Stimulated activated CD4-positive, alpha-beta T cell treated with anti-CD3 and anti-CD28 coated beads, Interleukin-2, amount 100 ng/mL, for 24 hours (primary cell): ENCODE measurements at places on chromosomes 1 and 21.

DNA sequence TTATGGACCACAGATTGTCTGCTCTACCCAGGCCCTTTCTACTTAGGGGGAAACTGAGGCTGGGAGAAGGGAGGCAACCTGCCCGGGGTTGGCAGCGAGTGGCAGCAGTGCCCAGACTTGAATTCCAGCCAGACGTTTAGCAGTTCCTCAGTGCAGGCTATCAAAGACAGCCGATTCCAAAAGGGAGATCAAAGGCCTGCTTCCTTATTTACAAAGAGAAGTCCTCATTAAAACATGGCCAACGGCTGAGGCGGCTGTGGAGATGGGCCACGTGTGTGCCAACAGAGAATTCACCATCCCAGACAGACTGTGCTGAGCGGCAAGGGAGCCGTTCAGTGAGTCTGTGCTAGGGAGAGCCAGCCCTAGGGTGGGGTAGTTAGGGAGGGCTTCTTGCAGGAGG, 27.7 kb downstream of the C1QB start:
- DNase-seq, result no peak

GRCh38 chr1:66381621-66382275, 152.2 kb upstream of the SGIP1 start:
- DNase-seq, result no peak

DNA sequence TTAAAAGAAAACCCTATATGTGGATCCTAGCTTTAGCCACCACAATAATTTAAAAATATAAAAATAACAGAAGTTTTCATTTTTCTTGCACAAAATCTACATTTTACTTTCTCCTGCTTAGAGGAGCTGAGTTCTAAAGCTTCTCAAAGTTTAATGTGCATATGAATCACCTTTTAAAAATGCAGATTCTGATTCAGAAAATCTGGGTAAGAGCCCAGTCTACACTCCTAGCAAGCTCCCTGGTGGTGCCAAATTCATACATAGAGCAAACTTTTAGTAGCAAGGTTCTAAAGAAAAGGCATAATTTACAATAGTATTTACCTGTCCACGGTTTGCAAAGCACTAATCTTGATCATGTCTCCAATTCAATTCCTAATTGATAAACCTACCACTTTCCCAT, 19.3 kb downstream of the RSBN1 start:
- no peak for DNase-seq

GRCh38 chr1:23202263-23202749, 15.0 kb downstream of the HTR1D start:
- no peak for DNase-seq

DNA sequence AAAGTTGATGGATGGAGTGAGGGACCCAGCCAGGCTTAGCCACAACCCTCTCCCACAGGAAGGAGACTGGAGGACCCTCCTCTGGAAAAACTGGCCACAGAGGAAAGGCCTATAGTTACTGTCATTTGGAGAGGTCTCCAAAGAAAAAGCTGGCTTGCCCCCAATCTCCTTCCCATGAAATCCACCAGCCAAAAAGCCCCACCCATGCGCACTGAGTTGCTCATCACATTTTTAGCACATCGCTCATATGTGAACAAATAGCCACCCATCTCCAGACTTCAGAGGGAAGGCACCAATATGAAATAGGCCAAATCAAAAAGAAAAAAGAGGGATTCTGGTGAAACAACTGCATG, 36.9 kb upstream of the QSOX1 start:
- no peak for DNase-seq

GRCh38 chr21:28953247-28953646, 39.4 kb downstream of the LTN1 start:
- no peak for DNase-seq

GRCh38 chr1:211469938-211470529, 21.9 kb downstream of the RD3 start:
- DNase-seq, result peak; percentile 65

DNA sequence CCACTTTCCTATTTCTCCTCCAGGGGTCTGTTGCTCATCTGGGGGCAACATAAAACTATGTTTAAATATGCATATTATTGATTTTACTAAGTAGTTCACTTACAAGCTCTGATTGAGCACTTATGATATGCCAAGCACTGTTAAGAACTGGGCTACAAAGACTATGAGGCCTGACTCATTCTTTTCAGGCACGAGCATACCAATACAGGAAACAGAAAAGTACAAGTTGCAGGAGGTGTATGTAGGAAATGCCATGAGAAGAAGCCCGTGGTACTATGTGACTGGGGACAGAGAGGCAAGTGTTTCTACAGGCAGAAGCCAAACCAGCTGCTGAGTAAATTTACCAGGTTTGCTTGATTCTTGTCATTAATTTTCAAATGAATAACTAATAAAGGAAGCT, 120.4 kb upstream of the PTGFR start:
- no peak for DNase-seq

GRCh38 chr1:115356356-115356755, 18.3 kb upstream of the NGF start:
- DNase-seq, result no peak

GRCh38 chr1:17439250-17440073, at the start of gene RCC2:
Gene RCC2, minus strand, starts transcription at chr1:17439677. Its CDS starts 1,163 bp downstream, at chr1:17438514.
- peak; percentile 75 for DNase-seq

DNA sequence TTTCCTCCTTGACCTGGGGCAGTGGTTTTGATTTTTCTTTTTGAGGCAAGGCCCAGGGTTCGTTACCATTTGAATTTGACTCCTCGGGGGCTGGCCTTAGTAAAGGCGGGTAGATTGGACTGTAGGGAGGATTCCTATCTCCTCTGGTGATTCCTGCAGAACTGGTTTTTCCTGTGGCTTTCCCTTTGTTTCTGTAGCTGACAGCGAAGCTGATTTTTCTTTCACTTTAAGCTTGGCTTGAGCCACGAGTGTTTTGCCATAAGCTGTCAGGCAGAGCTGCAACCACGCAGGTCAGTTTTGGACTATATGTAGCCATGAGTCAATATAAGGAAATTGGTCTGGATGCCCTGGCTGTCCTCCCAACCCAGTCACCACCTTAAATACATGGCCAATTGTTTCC, 28.7 kb upstream of the KCNJ15 start:
- DNase-seq, result no peak

DNA sequence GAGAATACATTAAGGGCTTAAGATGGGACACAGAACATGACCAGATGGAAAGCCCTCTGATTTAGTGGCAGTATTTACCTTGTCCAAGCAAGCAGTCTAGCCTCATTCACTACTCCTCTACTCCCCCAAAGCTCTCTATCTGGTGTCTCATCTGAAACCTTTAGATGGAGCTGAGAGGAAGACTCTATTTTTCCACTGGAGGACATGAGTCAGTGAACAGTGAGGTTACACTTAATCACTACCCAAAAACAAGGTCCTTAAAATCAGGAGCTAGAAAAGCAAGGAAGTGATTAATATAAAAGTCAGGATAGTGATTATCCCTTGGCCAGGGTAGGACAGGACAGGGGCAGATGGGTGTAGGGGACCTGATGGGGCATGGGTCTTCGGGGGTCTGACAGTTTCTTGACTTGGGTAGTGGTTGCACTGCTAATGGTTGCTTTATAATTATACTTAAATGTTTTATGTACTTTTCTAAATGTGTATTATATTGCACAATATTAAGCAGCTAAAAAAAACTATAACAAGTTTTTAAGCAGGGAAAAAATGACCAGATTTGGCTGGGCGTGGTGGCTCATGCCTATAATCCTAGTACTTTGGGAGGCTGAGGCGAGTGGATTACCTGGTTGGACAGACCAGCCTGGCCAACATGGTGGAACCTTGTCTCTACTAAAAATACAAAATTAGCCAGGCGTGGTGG, 3.0 kb downstream of the PTPN22 start:
- no peak for DNase-seq

DNA sequence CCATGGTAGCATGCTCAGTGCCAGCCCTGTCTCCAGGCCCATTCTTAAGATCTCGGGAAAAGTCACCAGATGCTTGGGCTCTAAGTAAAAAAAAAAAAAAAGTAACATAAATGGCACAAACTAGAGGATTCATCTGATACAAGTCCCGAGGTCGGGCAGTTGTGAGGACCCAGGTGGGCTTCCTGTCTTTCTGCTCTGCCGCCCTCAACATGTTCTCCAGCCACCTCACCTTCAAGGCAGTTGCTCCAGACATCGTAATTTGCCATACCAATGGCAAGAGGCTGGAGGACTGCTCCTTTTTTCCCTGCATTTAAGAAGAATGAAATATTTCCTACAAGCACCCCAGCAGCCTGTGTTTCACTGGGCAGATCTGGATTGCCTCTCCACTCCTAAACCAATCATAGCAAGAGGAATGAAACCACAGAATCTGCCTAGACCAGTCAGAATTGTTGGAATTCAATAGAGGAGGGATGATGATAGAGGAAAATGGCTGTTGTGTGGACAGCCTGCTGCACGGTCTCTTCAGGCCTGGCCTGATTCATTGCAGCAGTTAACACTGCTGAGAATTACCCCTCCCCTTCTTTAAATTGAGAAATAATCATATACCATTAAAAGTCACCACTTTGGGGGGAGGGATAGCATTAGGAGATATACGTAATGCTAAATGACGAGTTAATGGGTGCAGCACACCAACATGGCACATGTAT, 5.4 kb downstream of the HMGN2 start:
- no peak for DNase-seq

DNA sequence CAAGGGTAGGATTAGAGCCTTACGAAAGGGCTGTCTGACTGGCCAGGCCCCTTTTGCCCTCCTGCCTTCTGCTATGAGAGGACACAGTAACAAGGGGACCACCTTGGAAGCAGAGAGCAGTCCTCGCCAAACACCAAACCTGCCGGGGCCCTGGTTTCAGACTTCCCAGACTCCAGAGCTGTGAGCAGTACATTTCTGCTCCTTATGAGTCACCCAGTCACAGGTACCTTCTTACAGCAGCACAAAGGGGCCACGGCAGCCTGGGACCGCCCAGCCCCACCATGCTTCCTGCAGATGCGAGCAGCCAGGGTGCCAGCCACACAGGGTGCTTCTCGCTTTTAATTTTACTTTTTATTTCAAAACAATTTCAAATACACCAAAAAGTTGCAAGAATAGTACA, 17.2 kb upstream of the POFUT2 start:
- DNase-seq, result no peak

- DNase-seq, result no peak
Measured at GRCh38 chr1:55209247-55209646, 5.9 kb downstream of the USP24 start.

- no peak for DNase-seq
Measured at GRCh38 chr1:31409946-31410858, 2.8 kb upstream of the SERINC2 start.

DNA sequence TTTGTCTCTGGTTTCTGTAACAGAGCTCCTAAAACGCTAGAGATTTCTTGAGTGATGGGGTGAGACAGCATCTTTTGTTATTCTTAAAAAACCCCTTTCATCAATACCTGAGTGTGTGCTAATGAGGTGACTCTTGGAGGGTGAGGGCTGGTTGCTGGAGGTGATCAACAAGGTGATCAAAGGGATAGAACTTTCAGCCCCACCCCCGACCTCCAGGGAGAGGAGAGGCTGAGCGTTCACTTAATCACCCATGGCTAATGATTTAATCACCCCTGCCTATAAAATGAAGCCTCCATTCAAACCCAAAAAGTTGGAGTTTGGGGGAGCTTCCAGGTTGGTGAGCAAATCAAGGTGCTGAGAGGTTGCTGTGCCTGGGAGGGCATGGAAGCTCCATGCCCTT, 175.4 kb downstream of the SLC35F3 start:
- no peak for DNase-seq

- no peak for DNase-seq
Measured at GRCh38 chr21:38123626-38124025, 133.2 kb upstream of the KCNJ15 start.

DNA sequence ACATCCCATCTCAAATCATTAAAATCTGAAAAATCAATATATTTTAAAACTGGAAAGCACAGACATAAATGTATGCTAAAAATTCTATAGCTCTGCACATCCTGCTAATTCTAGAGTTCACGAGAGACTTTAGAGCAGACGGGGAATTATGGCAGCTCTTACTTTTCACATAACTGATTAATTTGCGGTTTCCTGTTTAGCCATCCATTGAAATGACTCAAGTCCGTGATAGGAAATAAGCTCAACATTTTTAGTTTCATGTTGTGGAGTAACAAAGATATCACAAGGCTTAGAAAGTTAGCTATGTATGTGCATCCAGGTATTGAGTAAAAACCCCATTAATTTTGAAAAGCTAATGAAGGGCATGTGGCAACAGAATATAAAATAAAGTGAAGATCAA, 123.2 kb downstream of the SMYD2 start:
- DNase-seq, result no peak

DNA sequence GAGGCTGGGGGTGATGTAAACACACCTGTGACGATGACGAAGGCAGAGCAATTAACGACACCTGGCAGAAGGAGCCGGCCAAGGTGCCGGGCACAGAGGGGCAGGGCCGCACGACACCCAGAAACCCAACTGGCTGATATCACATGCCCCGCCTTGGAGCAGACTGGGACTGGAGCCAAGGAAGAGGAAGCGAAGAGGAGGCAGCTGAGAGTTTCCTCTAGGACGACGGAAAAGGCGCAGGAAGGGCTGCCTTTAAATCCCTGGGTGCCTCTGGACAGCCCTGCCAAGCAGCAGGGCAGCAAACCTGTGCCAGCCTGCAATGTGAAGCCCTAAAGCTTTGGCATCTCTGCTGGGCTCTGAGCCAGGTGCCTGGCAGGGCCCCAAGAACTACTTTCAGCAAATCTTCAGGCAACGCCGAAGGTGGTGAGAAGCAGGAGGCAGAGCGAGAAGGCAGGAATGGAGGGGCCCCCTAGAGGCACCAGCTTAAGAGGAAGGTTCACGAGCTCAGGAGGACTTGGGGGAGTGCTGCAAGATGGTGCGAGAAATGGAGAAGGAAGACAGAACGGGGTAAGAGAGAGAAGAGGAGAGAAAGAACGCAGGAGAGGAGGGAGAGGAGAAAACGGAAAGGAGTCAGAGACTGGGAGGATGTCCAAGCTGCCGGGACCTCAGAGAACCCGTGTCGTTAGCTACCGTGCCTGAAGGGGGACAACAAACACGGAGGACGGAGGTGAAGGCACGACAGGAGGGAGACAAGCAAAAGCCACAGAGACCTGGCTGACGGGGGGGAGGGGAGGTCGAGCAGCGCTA, 25.3 kb upstream of the PEF1 start:
- peak; percentile 26 for DNase-seq

- DNase-seq, result no peak
Measured at GRCh38 chr21:32908534-32908933, 117.2 kb upstream of the OLIG2 start.

- DNase-seq, result no peak
Measured at GRCh38 chr1:173474097-173474779, 2.9 kb upstream of the PRDX6 start.

DNA sequence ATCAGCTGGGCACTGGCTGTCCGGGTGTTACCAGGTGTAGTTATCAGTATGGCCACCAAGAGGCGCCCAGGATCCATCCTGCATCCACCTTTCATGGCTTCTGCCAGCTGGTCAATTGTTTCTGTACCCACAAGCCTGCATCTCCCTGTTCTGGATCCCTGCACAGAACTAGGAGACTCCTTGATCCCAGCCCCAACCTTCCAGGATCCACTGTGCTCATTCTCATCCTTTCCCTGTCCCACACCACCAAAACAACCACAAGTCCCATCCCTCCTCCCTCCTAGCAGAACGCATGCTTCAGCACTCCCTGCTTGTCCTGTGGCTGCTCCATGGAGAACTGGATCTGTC, 27.2 kb upstream of the FOXE3 start:
- DNase-seq, result peak; percentile 59

- peak; percentile 60 for DNase-seq
Measured at GRCh38 chr1:154867064-154867825, 2.8 kb downstream of the KCNN3 start.
